ENCODE measurements at places on chromosomes 11 and 22.
A peak's percentile ranks its signal among the peaks of the same experiment; 100 is the strongest.

DNA sequence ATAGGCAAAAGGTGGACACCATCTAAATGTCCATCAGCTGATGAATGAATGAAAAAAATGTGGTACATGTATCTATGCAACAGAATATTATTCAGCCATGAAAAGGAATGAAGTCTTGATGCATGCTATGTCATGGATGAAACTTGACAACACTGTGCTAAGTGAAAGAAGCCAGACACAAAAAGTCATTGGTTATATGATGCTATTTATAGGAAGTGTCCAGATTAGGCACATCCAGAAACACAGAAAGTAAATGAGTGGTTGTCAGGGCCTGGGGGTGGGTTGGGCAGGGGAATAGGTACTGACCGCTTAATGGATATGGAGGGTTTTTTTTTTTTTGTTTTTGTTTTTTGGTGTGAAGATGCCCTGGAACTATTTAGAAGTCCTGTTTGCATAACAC, 21.7 kb upstream of the MN1 start:
- no peak for DNase-seq

DNA sequence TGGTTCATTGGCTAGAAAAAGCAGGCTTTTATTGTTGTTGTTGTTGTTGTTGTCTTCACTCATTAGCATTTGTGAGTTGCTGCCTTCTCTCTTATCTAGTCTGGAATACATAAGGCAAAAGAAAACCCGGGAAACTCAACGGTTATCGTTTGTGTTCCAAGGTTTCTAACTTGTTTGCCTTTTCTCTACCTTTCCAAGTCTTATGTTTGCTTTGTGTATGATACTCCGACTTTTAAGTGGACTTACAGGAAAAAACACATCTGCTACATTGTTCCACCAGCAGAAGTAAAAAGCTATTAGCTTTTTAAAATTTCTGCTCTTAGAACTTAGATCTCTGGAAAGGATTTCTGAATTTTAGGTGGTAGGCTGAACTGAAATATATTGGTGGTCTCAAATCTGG, 27.0 kb upstream of the HIKESHI start:
- no peak for DNase-seq

DNA sequence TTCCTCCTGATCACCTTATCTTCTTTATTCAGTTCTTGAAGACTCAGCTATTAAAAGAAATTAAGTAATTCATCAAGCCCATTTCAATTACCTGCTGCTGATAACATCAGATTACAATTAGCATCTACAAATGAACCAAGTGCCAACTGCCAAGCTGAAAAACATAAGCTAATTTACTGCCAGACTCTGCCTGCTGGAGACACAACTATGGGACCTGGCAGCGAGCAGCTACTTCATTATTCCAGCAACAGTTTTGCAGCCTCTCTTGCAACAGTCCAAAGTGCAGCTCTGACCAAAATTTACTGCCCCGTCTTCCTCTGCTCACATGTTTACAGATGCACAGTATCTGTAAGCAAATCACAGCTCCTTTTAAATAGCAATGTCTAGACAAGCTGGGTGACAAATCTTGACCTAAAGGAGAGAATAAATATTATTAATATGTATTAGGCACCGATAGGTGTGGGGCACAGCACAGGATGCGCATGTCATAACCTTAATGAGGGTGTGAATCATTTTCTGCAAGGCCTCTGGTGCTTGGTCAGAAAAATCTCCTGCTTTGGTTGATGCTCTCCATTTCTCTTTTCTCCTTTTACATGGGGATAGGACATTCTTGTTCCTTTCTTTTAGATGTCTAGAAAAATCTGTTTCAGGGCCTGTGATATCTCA, 232.2 kb upstream of the PITPNB start:
- no peak for DNase-seq

- no peak for DNase-seq
These were observed 108.6 kb downstream of the LARGE1 start for GRCh38 chr22:33811686-33812085.

- no peak for DNase-seq
These were observed 3.4 kb downstream of the CCND1 start for GRCh38 chr11:69644071-69644961.

- DNase-seq = peak; percentile 17
These were observed 8.0 kb downstream of the TMEM86A start for GRCh38 chr11:18706330-18707243.

All from stimulated activated CD4-positive, alpha-beta T cell treated with anti-CD3 and anti-CD28 coated beads, Interleukin-12 subunit alpha, Interleukin-12 subunit beta, amount 100 ng/mL, for 24 hours (primary cell).